ENCODE measurements at places on chromosomes 5 and 9.
A peak's percentile ranks its signal among the peaks of the same experiment; 100 is the strongest.

DNA sequence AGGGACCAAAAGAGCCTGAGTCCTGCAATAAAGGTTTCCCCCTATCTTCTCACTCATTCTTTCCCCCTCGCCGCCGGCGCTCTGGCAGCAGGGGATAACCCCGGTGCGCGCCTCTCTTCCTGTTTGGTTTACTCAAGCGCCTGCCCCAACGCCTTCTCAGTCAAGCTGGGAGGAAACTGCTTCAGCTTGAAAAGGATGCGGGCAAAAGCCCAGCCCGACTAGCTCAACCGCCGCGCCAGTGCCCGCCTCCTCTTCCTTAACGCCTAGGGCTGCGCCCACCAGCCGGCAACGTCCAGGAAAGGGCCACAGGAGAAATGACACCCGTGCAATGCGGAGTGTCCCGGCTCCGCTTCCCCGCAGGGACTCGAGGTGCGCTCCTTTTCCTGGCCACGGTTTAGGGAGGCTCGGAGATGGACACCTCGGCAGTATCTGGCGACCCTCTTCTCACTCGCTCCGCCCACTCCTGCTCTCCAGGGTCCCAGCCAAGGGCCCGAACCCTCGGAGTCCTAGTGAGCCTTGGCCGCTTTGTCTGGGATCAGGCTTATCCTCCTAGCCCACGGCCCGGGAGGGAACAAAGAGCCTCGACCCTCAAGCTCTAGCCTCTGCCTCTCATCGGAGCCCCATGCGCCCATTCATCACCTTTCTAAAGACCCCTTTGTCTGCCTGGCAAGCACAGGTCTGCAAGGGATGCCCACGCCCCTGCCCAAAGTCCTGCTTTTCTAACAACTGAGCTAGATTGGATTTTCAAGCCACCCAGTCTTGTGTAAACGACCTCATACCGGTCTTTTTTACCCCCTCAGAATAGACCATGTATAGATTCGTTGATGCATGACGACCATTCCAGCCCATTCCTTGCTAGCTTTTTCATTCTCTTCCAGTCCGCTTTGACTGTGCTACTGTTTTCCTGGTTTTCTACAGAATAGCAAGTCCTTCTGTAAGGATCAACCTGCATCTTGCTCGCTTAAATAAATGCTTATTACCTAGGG lies 2.0 kb downstream of the ST8SIA4 start:
- peak; percentile 90 for DNase-seq

GRCh38 chr5:86979811-86980411 lies 287.8 kb upstream of the RASA1 start:
- no peak for DNase-seq

DNA sequence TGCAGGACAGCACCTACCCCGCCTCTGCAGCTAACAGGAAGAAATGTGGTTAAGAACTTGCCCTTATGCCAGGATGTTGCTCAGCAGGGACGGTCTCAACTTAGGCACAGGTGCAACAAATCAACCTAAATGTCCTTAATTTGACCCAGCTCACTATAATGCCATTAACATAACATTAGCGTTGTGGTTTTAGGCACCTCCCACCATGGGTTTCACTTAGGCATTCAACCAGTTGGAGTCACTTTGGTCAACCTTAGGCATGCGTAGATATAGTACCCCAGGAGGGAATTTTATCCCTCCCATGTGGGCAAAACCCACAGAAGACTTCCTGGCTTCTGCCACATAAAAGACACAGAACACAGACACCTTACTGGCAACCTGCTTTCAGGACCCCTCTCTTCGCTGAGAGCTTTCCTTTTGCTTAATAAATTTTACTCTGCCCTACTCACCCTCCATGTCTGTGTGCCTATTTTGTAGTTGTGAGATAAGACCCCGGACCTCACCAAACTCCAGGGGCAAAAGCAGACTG lies 8.7 kb upstream of the ERAP1 start:
- peak; percentile 70 for DNase-seq

DNA sequence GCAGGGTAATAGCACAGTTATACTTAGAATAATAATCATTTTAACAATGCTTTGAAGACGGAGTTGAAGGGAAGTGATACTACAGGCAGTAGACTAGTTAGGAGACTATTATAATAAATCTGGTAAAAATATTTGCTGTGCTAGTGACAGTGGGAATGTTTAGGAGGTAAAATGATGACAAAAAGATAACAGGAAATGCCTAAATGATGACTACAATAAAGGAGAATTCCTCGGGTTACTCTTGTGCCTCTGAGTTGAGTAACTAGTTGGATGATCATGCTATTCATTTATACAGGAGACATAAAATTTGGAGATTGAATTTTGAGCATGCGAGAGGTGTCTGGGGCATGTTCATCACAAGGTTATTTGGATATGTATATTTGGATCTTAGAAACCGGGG lies 32.2 kb upstream of the PAM start:
- no peak for DNase-seq

- DNase-seq, result no peak
Observed at GRCh38 chr5:35183556-35183955, 46.7 kb downstream of the PRLR start.

DNA sequence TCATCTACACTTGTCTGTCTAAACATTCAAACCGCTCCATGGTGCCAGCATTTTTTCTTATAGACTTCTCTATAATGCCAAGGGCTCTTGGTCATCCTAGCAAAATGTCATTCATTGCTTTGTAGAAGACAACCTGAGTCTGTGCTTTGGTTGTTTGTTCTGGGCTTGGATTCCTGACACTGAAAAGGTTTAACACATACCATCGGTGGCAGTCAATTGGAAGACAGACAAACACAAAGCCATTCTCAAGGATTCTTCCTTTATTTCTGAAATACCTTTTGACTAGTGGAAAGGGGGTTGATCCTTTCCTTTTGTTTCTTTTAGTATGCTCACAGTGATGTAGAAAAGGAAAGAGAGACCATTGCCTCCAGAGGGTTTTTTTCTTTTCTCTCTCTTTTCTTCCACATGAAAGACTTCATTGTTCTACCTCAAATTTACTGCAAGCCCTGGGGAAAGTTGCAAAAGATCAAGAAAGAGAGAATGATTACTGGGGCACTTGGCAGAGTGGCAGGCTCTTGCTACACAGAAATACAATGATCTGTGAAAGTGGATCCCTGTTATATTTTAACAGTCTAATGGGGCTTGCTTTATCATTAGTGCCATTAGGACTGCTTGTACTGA lies 66.4 kb upstream of the TMC1 start:
- no peak for DNase-seq

DNA sequence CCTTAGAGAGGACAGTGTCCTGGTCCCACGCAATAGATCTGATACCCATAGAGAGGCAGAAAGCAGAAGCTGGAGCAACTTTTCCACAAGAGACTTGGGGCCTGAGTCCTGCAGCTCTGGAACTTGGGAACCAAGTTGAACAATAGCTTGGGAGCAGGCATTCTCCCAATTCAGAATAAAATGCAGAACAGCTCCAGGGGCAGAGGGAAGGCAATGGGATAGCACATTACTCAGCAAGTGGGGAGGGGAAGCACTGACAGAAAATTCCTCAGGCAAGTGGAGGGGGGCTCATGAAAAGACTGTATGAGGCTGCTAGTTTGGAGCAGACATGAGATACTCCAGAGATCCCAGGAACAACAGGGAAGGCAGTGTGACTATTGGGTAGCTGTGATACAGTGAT lies 513.6 kb downstream of the HINT1 start:
- no peak for DNase-seq

GRCh38 chr5:108747774-108748400 lies at the start of gene FER:
Gene FER (plus strand): TSS chr5:108747897. CDS start chr5:108798183, 50,286 bp downstream.
- DNase-seq, result peak; percentile 56

Data from stimulated activated naive CD8-positive, alpha-beta T cell treated with anti-CD3 and anti-CD28 coated beads, Interleukin-15, amount 100 ng/mL, for 72 hours (primary cell).